ENCODE measurements at places on chromosomes 11 and 22. TPM values are rescaled to one million over a fixed set of nuclear protein-coding genes. Genes with fewer than 3 reads are reported as not detected.

UBQLN3 gene
- under 0.01 TPM for total RNA-seq

TMEM191B gene
- not detected for total RNA-seq

VPS37C gene
- 19.5 TPM for total RNA-seq

SIK3 gene
- 21.9 TPM for total RNA-seq

DNAJB7 gene
- total RNA-seq = not detected

B4GALNT4 gene
- 1.1 TPM for total RNA-seq

INPP5J gene
- 0.66 TPM for total RNA-seq

PRRG4 gene
- not detected for total RNA-seq

RFPL1 gene
- total RNA-seq = not detected

OR2AG2 gene
- 1.6 TPM for total RNA-seq

PLAAT5 gene
- not detected for total RNA-seq

DEPDC7 gene
- 16.8 TPM for total RNA-seq

CASP5 gene
- total RNA-seq = 1.5 TPM

TBX10 gene
- total RNA-seq = not detected

OR8A1 gene
- total RNA-seq = under 0.01 TPM

TUG1 gene
- 57.8 TPM for total RNA-seq

SLC22A8 gene
- total RNA-seq = not detected

GGT1 gene
- total RNA-seq = 12.0 TPM

TMEM86A gene
- 0.29 TPM for total RNA-seq

KRTAP5-11 gene
- not detected for total RNA-seq

CHRNA10 gene
- total RNA-seq = 0.66 TPM

ELFN2 gene
- 0.66 TPM for total RNA-seq

CCDC116 gene
- total RNA-seq = 0.22 TPM

MPPED2 gene
- total RNA-seq = not detected

TRIM49 gene
- not detected for total RNA-seq

OR52A1 gene
- not detected for total RNA-seq

DLG2 gene
- 0.44 TPM for total RNA-seq
